ENCODE measurements at places on chromosomes 6 and 20.

DNA sequence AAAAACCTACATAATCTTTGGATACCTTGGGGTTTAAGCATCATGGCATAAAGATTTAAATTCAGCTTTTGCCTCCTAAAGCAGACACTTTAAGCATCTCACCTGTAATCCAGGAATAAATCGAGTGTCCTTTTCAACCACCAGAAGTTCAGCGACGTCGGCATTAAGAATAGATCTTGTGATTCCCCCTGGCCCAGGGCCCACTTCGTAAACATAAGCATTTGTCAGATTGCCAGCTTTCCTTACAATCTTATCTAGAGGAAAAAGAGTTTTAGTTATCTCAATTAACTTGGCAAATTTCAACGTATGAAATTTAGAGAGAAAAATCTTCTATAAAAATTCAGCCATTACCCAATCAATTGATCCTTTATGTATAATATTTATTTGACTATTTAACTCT is 3.2 kb downstream of the TFB1M start:
- DNase-seq = no peak

- peak; percentile 85 for DNase-seq
Observed at GRCh38 chr6:17714879-17715851, 8.4 kb upstream of the NUP153 start.

DNA sequence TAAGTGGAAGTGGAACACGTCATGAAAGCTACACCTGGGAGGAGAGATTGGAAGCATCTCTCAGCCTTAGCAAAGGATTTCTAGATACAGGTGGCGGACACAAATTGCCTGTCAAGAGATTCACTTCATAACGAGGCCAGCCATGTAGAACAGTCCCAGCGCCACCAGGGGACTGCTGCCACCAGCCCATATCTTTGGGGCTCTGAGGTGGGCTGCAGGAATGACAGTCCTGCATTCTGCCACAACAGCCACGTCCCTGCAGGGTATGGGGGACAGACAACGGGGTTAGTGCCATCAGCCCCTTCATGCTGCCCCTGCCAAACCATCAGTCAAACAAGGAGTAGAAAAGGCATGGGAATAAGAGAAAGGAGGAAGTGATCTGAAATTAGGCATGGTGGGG is 81.2 kb upstream of the SASH1 start:
- no peak for DNase-seq

DNA sequence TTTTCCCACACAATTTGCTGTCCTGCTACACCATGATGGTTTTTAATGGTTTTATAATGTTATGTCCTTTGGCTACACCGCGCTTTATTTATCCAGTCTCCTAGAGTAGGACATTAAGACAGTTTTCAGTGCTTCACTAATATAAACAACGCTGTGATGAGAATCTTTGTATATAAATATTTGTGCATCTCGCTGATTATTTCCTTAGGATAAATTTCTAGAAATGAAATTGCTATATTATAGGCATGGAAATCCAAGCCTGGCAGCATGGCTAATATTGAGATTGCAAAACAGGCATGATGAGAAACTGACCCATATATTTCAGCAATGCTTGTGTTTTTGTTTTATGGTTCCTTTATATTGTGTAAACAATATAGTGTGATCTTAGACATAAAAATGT is 81.4 kb upstream of the ATXN1 start:
- no peak for DNase-seq

GRCh38 chr6:14040042-14040441 is 77.5 kb upstream of the CD83 start:
- no peak for DNase-seq

DNA sequence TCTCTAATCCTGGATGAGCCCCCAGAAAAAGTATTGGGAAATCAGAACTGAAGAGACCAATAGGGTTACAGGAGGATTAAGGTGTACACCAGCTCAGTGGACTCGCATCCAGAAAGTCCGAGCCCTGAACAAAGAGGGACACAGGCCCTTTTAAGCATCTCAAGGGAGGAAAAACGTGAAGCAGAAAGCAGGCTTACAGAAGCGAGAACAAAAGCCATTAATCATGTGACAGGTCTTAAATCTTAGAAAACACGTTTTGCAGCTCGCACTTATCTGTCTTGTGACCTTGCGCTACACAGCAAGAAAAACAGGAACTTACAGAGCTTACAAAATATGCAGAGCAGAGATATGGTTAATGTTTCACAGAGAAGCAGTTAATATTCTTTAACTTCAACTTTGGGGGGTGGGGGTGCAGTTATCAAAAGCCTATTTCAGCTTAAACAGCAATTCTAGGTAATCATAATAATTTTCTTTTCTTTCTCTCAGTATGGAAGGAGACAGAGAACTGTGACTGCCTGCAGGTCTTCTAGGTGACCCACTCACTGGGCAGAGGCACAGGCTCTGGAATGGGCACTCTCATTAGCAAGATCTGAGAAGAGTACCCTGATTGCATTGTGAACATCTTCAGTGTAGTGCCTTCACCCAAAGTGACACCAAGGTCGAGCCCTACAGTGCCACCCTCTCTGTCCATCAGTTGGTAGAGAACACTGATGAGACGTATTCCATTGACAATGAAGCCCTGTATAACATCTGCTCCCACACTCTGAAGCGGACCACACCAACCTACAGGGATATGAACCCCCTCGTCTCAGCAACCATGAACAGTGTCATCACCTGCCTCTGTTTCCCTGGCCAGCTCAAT is 65.0 kb upstream of the MOCS1 start:
- DNase-seq = no peak

DNA sequence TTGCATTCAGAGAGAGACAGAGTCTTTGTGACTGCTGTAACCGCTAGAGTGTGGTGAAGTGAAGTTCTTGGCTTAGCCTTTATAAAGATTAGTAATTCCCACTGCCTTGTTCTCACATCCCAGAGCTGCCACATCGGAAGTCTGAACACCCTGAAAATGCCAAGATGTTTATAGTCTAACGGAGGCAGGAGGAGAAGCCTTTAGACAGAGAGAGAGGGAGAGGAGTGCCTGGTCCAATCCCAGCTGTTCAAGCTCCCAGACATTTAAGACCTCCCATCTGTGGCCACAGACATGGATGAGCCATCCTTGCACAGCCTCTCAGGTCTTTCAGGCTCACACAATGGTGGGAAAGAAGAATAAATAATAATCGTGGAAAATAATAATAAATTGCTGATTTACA is 1422.8 kb upstream of the EYS start:
- no peak for DNase-seq
